ENCODE measurements at places on chromosomes 11 and 22.

DNA sequence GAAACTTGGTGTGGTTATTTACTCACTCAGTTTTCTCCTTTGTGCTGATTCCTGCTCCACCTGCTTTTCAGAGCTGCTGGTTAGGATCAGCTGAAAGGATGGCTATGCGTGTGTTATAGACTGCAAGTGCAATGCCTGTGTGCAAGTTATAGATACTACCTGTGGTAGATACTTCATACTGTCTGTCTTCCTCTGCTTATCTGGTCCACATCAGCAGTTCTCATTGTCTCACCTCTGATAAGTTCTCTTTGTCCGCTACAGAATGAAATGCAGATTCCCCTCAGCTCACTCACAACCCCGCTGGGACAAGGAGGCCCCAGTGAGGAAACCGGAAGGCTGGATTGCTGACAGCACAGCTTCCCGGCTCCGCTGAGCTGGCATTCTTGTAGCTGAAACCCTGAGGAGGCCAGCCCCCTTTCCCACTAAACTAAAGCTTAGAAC lies 37.5 kb upstream of the LYVE1 start:
- DNase-seq, result peak; percentile 73

GRCh38 chr11:70158757-70159389 lies 44.2 kb upstream of the FADD start:
- peak; percentile 58 for DNase-seq

DNA sequence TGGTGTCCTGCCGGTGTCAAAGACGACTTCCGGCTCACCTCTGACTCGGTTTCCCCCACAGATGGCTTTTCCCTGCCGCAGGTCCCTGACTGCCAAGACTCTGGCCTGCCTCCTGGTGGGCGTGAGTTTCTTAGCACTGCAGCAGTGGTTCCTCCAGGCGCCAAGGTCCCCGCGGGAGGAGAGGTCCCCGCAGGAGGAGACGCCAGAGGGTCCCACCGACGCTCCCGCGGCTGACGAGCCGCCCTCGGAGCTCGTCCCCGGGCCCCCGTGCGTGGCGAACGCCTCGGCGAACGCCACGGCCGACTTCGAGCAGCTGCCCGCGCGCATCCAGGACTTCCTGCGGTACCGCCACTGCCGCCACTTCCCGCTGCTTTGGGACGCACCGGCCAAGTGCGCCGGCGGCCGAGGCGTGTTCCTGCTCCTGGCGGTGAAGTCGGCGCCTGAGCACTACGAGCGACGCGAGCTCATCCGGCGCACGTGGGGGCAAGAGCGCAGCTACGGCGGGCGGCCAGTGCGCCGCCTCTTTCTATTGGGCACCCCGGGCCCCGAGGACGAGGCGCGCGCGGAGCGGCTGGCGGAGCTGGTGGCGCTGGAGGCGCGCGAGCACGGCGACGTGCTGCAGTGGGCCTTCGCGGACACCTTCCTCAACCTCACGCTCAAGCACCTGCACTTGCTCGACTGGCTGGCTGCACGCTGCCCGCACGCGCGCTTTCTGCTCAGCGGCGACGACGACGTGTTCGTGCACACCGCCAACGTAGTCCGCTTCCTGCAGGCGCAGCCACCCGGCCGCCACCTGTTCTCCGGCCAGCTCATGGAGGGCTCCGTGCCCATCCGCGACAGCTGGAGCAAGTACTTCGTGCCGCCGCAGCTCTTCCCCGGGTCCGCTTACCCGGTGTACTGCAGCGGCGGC lies 5.5 kb downstream of the B3GNT6 start:
- DNase-seq, result peak; percentile 89

GRCh38 chr11:64461081-64461480 lies 102.1 kb downstream of the RPS6KA4 start:
- DNase-seq, result no peak

- no peak for DNase-seq
These were observed 112.6 kb upstream of the SEZ6L start for GRCh38 chr22:26056455-26057200.

DNA sequence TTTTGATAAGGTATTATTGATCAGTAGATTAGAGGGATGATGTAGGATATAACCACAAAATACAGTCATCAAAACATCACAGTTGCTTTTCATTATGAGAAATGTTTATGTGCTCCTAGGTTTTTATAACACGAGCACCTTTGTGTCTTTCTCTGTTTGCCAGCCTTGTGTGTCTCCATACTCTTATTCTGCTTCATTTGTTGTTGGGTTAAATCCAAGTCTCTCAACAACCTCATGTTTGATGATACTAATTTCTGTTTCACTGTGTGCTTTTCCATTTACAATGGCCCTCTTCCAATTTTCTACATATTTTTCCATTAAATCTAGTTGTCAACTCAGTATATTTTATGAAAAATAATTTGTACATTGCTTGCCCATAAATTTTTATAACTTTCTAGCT lies 107.7 kb upstream of the POU2AF2 start:
- no peak for DNase-seq

- no peak for DNase-seq
These were observed 65.4 kb downstream of the MTMR3 start for GRCh38 chr22:29948385-29948769.

DNA sequence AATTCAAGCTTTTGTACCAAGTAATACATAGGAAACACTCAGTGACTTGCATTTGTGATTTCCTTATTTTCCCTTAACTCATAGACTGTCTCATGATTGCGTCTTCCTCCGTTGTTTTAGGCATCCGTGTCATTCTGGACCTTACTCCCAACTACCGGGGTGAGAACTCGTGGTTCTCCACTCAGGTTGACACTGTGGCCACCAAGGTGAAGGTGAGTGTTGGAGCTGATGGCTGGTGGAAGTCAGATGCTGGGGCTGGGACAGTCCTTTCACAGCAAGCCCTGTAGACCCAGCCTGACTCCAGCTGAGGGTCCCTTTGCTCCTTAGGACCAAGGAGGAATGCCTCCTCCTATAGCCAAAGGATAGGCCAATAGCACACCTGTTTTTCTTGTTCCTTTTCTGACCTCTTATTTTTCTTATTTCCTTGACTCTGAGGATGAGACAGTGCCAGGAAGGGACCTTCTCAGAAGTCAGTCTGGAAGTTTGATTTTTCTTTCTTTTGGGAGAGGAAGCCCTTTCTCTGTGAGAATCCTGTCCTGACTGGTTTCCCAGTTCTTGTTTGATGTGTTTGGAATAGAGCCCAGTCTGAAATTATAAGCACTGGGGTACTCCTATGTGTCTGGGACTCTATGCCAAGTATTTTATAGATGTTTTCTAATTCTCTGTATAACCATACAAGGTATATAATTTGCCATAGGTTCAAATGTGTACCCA lies 2.2 kb downstream of the SLC3A2 start:
- DNase-seq, result no peak

DNA sequence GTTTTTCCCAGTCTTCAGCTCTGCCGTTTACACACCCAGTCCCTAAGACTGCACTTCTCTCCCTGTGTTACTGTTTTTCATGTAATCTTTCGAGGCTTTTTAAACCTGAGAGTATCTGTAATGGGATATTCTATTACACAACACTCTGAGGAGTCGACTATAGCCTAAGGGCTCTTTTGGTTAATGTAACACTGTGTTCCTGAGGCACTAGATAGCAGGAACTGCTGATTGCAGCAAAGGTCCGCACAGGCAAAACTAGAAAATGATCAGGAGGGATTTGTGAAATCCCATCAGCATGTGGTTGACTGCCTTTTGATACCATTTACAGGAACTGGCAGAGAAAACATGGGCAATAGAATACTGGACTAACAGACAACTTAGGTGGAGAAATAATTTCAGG lies 512.3 kb upstream of the RAG2 start:
- no peak for DNase-seq

DNA sequence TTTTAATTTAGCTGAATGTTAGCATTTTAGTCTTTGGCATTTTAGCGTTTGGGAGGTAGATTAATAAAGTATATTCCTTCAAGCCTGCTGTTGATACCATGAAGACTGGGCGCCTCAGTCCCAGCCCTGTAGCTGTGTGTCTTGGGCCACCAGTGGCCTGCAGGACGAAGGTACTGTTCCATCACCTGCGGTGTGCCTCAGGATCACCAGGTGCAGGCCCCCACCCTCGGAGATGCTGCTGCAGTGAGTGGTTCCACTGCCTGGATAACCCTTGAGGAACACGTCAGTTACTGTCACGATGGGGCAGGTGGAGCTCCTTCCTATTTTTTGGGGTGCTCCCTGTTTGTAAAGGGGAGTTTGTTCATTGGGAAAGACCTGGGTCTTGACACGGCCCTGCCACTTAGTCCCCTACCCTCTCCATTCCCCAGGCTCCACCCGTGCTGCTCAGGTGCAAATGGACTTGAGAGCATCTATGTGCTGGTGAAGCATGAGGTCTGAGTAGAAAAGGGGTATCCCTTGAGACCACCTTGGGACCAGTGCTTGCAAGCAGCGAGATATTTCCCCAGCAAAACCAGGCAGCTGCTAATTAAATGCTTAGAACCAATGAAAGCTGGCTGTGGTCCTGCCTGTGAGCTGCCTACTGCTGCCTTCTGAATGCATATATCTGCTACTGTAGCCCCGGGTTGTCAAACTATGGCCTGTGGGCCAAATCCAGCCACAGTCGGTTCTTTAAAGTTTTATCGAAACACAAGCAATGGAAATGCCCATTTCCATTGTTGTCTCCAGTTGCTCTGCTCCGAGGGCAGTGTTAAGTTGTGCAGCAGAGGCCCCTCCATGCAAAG lies 28.7 kb downstream of the INCENP start:
- no peak for DNase-seq
